Stimulated activated CD4-positive, alpha-beta T cell treated with anti-CD3 and anti-CD28 coated beads, Interleukin-2, amount 100 ng/mL, for 24 hours (primary cell): ENCODE measurements at places on chromosomes 16 and 17.
A peak's percentile ranks its signal among the peaks of the same experiment; 100 is the strongest.

GRCh38 chr17:75694536-75694935 lies 26.7 kb upstream of the ITGB4 start:
- DNase-seq, result no peak

GRCh38 chr17:82121660-82122629 lies 23.9 kb upstream of the FASN start:
- DNase-seq, result no peak

GRCh38 chr16:85991856-85992255 lies 92.9 kb downstream of the IRF8 start:
- DNase-seq, result no peak

DNA sequence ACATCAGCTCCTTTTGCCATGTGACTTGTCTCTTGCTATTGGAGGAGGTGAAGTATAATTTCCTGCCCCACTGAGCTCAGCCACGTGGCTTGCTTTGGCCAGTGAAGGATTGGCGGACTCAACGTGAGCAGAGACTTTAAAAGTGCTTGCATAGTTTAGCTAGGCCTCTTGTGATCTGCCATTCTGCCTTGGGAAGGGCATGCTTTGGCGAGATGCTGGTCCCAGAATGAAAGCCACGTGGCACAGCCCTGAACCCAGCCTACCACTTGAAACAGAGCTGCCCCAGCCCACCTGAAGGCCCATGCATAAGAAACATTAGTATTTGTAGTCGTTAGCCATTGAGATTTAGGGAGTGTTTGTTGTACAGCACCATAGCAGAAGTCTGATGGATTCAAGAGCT lies 148.2 kb downstream of the TMEM132E start:
- DNase-seq, result no peak

- no peak for DNase-seq
Observed at GRCh38 chr16:12602811-12603698, 200.6 kb downstream of the CPPED1 start.

- no peak for DNase-seq
Observed at GRCh38 chr17:80650751-80651518, 106.3 kb downstream of the RPTOR start.

DNA sequence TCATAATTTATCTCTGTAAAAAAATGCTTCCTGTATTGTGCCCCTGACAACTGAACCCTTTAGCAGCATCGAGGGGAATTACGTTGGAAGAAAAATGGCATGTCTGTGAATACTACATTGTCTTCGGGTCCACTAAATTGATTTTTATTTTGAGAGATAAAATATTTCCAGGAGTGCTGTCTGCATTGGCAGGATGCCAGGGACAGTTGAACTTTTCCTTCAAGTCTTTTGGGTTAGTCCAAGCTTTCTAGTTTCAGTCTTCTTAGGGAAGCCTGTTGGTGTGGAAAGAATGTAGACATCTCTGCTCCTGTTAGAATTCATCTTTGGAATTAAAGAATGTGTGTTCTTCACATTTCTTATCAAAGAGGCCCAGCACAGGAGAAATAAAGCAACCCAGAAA lies 557.9 kb downstream of the TMEM114 start:
- no peak for DNase-seq

- DNase-seq, result no peak
Observed at GRCh38 chr16:88170528-88170991, 212.2 kb upstream of the ZNF469 start.

- DNase-seq, result peak; percentile 35
Observed at GRCh38 chr16:88383401-88384221, 852 bp downstream of the ZNF469 start.

DNA sequence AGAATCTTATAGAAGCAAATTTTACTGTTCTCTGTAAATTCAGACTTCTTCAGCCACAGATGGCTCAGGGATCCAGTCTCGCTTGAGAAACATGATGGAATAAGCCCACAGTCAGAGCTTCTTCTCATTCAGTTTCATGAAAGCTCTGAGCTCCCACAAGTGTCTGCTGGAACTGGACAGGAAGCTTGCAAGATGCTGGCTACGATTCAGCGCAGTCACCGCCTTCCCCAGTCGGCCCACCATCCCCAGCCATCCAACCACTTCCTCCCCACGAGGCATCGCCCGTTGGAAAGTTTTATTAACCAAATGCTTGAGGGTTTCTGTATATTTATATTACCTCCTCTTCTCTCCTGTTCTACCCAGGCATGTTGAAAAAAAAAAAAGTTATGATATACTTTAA lies 171.7 kb downstream of the ZFHX3 start:
- DNase-seq, result peak; percentile 17

DNA sequence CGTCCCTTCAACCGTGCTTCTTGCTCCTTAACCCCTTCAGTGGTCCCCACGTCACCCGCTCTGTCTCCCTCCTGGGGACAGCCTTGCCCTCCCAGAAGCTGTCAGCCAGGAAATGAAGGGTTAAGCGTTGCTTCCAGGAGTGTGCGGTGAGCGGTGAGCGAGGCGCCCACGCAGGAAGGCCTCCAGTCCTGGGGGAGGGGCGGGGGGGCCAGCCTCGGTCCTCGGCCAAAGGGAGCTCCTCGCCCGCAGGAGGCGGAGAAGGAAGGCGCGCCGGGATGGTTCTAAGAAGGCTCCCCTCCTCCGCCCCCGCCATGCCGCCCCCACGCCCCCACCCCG lies 2.3 kb downstream of the RBFOX3 start:
- no peak for DNase-seq

DNA sequence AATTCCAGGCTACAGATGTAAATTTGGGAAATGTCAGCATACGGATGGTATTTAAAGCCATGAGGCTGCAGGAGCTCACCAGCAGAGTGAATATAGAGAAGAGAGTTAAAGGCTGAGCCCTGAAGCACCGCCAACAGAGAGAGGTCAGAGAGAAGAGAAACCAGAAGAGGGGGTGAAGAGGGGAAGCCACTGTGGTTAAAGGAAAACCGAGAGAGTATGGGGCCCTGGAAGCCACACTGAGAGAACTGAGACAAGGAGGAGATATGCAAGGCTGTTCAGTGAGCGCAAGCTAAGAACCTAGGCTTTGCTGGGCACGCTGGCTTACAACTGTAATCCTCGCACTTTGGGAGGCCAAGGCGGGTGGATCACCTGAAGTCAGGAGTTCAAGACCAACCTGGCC lies 24.6 kb downstream of the COPRS start:
- DNase-seq, result no peak

DNA sequence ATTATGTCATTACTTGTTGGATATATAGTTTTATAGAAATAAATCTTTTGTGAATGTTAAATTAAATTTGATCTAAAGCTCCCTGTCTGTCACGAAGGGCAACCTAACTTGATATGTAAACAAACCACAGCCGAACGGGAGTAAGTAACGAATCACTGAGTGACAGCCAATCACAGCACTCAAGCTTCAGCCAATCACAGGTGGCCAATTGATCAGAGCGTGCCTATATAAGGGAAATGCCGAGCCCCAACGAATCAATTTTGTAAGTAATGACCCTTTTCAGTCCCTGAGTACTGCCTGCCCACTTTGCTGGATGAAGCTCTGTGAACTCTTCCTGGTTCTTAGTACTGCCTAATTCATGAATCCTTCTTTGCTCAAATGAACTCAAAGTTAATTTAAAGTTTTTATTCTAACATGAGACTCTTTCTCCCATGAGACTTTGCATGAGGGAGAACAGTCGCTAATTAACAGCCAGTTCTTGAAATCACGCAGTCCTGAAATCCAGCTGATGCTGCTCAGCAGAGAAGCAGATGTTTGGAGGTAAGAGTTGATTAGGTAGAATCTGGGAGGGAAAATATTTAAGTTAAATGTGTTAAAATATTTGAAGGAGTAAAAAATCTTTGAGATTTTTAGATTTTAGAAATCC lies 302.2 kb downstream of the CNTNAP4 start:
- DNase-seq, result no peak

DNA sequence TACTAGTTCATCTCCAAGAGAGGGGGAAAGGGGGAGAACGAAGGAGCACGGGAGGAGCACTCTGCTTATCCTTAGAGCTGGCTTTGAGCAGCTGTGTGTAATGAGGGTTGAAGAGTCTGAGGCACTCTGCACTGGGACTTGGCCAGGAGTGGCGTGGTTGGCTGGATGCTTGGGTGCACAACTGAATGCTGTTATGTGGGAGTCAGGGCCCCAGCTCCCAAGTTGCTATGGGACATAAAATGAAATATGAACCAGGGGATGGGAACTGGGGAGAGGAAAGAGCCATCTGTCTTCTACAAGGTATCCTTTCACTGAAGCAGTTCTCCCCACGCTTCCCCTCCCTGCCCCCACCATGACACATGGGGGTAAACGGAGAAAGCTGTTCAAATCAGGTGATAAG lies 105.9 kb upstream of the ANKFN1 start:
- DNase-seq, result no peak

GRCh38 chr17:37781451-37781850 lies 36.6 kb upstream of the HNF1B start:
- no peak for DNase-seq

- DNase-seq, result no peak
Observed at GRCh38 chr16:85202631-85203461, 90.6 kb upstream of the CIBAR2 start.

- DNase-seq, result no peak
Observed at GRCh38 chr17:50471009-50471905, 2.6 kb upstream of the CHAD start.

- DNase-seq, result no peak
Observed at GRCh38 chr17:16443511-16444257, 28.3 kb downstream of the TRPV2 start.

DNA sequence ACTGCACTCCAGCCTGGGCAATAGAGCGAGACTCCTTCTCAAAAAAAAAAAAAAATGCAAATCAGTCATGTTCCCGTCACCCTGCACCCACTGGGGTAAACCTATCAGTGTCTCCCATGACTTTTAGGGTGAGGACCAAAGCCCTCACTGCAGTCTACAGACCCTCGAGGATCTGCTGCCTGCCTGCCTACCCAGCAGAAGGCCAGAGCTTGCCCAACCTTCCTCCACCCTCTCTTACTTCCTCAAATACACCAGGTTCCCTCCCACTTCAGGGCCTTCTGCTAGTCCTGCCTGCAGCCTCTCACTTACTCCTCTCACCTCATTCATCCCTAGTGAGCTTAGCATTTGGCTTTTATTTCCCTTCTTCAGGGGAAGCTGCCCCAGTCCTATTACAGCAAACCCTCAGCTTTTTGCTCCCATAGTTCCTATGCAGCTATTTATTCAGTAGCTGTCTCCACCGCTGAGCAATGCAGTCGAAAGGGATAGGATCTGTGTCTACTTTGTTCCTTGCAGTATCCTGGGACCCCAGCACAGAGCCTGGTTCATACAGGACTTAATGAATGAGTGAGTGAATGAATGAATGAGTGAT lies 17.8 kb upstream of the TOB1 start:
- DNase-seq, result no peak

DNA sequence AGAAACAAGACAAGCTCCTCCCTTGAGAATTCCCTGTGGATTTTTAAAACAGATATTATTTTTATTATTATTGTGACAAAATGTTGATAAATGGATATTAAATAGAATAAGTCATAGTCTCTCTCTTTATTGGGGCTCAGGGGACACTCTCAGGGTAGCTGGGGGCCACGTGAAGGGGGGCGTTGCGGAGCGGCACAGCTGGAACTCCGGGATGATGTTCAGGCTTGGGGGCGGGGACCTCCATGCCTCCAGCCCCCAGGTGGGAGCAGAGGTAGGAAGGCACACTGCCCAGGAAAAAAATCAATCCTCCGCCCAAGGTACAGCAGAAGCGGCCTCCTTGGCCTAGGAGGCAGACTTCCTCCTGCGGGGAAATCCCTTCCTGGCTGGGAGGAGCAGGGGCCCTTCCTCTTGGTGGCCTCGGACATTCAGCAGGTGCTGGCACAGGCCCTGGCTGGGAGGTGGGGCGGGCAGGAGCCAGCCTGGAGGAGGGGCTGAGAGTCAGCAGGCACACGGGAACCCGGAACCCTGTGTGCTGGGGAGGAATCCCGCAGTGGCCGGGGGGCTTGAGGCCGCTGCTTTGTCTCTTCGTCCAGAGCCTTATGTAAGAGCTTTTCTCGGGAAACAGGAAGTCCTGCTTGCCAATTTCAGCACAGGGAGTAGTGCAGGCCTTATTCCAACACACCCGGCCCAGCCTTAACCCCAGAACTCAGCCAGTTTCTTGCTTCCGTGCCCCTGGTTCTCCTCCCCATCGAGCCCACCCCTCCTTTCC lies 591 bp upstream of the TNFSF13 start:
- DNase-seq, result peak; percentile 41

DNA sequence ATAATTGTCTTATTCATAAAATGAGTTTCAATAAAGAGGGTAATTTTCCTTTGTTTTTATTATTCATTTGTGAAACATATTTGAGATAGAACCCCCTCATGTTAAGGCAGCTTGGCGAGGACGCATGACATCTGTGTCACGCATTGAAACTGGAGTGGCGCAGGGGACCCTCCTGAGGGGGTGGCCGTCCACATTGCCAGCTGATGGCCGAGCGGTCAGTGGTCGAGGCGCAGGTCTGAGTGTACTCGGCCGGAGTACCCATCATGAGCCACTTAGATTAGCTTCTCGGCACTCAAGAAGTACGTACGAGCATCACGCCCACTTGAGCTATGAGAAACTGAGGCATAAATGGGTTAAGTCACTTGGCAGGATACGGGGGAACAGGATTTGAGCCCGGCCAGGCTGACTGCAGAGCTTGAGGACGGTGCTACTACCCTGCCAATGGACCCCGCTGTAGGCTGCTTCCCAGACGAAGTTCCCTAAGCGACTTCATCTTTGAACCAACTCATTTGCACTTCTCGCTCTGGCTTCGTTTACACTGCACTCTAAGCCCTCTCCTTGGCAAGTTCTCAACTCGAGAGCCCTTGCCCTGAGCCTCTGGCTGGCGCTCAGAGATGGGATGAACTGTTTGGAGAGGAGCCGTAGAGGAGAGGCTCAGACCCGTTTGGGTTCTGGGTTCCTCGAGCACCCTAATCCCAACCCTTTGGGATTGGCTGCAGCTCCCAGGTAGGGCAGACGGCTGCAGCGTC lies 91.8 kb downstream of the SDK2 start:
- DNase-seq, result no peak

GRCh38 chr16:86051368-86052114 lies 152.6 kb downstream of the IRF8 start:
- no peak for DNase-seq

- no peak for DNase-seq
Observed at GRCh38 chr17:66963521-66963908, 992 bp upstream of the CACNG4 start.

- DNase-seq, result peak; percentile 40
Observed at GRCh38 chr16:351804-352520, 561 bp downstream of the AXIN1 start.

- DNase-seq, result no peak
Observed at GRCh38 chr17:61974115-61974514, 46.3 kb upstream of the INTS2 start.

DNA sequence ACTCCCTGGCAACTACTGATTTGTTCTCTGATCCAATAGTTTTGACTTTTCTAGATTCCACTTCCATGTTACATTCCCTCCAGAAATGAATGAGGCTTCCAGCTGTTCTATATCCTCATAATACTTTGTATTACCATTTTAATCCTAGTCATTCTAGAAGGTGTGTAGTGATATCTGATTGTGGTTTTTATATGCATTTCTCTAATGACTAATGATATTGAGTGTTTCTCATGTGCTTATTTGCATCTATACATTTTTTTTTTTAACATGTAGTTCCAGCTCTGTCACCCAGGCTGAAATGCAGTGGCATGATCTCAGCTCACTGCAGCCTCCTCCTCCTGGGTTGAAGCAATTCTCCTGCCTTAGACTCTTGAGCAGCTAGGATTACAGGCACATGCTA lies 7.3 kb downstream of the ADGRG5 start:
- no peak for DNase-seq

- DNase-seq, result no peak
Observed at GRCh38 chr16:50154420-50154950, 1.4 kb downstream of the TENT4B start.
